ENCODE measurements at places on chromosomes 7 and 10.

DNA sequence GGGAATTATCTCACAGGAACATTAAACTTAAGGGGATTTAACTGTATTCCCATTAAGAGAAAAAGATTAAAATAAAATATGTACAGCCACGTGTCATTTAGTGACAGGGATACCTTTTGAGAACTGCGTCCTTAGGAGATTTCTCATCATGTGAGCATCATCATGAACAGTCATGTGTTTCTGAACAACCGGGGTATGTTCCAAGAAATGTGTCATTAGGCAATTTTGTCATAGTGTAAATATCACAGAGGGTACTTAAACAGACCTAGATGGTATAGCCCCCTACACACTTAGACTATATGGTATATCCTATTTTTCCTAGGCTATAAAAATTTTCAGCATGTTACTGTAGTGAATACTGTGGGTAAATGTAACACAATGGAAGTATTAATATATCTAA, 840.3 kb downstream of the CNTNAP2 start:
- DNase-seq, result no peak

DNA sequence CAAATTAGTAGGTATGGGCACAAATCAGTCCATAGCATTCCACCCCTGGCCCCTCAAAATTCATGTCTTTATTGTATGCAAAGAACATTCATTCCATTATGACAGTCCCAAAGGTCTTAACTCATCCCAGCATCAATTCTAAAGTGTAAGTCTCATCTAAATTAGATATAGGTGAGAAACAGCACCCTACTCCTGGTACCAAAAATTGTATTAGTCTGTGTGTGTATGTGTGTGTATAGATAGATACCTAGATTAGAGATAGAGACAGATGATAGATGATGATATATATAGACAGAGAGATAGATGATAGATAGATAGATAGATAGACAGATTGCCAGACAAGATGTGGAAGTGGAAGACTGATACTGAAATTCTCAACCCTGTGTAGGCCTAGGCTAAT, 109.9 kb downstream of the IQUB start:
- no peak for DNase-seq

DNA sequence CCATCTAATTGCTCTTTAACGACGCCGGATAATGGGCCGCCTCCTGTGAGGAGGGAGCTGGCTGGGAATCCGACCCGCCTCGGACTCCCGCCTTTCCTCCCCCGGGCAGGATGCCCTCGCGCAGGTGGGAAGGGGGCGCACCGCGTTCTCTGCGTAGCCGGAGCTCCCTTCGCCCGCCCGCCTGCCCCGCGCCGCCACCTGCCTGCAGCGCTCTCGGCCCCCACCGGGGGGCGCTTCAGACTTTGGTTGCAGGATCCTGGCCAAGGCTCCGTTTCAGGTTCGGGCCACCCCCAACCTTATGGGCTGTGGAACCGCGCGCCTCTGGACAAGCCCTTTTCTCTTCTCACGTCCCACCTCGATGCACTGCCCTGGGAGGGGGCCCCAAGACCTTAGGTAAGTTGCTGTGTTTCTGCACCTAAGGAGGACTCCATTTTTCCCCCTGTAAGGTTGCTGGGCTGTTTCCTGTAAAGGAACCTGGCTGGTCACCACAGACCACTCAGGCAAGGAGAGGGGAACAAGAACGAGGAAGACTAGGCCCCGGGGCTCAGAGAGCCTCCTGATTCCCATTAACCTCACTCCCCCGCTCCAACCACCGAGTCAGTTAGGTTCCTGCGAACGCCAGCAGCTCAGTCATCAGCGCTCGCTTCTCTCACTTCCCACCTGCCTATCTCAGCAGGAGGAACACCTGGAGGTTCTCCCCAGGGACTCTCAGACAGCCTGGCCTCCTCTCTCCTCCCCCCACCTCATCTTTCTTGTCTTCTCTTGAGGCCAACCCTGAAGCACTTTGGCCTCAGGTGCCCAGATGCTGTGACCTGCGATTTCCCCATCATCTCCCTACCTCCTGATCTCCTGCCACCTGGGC, 11.3 kb upstream of the KAZALD1 start:
- DNase-seq, result no peak

GRCh38 chr10:20888620-20889330, 8.3 kb downstream of the NEBL start:
- no peak for DNase-seq

GRCh38 chr7:41448104-41448503, 254.8 kb downstream of the INHBA start:
- no peak for DNase-seq

- DNase-seq, result no peak
Measured at GRCh38 chr10:125559210-125559609, 123.8 kb downstream of the TEX36 start.

DNA sequence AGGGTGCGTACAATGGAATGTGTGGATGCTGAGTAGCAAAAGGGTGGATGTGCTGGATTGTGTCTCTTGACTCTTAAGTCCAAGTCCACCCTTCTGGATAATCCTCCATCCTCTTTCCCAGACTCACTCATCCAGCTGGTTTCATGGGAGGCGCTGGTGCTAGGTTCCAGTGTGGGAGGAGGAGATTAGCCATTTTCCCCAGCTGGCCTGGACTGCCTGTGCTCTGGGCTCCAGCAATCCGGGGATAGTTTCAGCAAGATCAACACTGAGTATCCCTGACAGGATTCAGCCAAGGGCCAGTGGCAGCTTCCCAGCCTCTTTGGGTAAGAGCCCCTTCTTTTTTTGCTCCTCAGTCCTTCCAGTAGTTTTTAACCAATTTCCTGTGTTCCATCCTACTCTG, 21.6 kb upstream of the TRIL start:
- DNase-seq, result no peak

DNA sequence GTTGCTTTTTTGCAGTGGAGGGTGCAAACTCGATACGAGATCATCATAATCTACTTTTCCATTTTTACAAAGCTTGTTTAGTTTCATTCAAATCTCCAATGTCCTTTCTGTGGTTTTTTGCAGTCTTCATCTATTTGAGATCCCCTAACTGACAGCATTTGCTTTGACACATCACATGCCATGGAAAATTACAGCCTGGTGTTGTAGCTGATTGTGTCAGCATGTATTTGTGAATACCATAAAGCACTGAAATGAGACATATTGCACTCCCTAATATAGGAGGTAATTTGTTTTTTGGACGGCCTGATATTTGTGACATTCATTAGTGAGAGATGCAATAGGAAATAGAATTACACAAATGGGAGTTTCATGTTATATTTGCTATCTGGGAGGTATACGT, 620.8 kb downstream of the KCNMA1 start:
- DNase-seq, result no peak

GRCh38 chr7:73768641-73769480, 1.2 kb downstream of the CLDN3 start:
- no peak for DNase-seq

GRCh38 chr7:159108941-159109652, 35.6 kb downstream of the VIPR2 start:
- no peak for DNase-seq

DNA sequence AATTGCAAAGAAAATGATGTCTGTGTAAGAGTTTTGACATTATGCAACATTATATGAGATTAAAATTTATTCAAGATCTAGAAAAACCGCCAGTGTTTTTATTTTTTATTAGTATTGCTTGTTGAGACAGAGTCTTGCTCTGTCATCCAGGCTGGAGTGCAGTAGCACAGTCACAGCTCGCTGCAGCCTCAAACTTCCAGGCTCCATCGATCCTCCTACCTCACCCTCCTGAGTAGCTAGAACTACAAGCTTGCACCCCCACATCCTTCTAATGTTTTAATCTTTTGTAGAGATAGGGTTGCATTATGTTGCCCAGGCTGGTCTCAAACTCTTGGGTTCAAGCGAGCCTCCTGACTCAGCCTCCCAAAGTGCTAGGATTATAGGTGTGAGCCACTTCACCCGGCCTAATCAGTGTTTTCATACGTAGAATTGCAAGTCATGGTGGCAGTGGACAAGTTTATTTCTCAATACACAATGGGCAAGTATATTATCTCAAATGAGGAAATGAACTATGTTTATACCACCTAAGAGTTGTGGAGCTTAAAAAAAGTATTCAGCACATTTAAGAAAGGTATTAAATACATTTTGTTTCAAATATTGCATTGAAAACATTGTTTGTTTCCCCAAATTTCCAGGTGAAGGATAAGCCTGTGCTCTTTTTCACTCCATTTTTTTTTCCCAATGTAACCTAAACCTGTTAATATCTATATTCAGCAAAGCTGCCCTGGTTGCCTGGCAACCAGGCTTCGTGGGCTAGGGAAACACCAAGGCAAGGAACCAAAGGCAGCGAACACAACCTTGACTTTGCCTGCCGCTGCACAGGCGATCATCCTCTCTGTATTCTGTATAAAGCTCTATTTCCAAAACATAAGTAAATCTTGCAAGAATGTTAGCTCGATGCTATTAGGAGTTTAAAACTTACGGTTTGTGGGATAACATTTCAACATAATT, 163.9 kb downstream of the CACNB2 start:
- DNase-seq, result no peak
